ENCODE measurements at places on chromosomes 16 and 17.

DNA sequence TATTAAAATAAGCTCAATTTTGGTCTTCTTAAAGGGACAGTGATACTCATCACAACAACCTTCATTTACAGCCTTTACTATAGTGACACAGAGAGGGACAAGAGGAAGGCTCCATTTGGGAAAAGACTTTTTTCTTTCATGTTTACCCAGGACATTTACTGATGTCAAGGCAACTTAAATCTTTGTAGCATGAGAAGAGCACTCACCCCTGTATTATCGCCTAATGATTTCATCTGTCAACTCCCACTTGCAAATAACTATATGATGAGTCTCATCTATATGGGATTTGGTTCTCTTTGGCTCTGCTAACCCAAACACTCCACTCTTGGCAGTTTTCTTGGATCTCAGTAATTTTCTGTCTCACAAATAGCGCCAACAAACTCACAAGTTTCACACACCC is 24.1 kb downstream of the BLMH start:
- no peak for DNase-seq

DNA sequence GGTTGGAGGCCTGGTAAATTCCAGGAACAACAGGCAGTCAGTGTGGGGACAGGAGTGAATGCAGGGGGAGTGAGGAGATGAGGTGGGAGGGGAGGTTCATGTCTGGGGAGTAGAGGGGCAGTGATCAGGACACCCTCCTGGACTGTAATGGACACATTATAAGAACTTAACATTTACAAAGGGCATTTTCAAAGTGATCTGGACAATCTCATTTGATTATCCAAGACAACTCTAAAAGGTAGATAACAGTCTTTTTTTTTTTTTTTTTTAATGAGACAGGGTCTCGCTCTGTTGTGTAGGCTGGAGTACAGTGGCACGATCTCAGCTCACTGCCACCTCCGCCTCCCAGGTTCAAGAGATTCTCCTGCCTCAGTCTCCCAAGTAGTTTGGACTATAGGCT is 5.7 kb downstream of the SDK2 start:
- DNase-seq = no peak

DNA sequence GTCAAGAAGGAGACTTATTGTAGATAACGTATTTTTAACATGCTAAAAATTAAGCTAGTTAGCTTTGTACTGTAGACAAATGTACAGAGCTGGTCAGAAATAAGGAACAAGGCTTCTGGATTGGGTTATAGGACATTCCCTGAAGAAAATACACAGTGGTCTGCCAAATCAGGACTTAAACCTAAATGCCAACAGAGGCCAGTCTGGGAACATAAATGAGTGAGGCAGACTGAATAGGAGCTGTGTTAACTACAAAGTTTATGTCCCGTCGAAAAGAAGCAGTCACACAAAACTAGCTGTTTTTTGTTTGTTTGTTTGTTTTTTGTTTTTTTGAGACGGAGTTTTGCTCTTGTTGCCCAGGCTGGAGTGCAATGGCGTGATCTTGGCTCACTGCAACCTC is 120.4 kb upstream of the C17orf78 start:
- DNase-seq = no peak

- DNase-seq = no peak
Measured at GRCh38 chr17:76142039-76142584, 1.1 kb upstream of the FOXJ1 start.

DNA sequence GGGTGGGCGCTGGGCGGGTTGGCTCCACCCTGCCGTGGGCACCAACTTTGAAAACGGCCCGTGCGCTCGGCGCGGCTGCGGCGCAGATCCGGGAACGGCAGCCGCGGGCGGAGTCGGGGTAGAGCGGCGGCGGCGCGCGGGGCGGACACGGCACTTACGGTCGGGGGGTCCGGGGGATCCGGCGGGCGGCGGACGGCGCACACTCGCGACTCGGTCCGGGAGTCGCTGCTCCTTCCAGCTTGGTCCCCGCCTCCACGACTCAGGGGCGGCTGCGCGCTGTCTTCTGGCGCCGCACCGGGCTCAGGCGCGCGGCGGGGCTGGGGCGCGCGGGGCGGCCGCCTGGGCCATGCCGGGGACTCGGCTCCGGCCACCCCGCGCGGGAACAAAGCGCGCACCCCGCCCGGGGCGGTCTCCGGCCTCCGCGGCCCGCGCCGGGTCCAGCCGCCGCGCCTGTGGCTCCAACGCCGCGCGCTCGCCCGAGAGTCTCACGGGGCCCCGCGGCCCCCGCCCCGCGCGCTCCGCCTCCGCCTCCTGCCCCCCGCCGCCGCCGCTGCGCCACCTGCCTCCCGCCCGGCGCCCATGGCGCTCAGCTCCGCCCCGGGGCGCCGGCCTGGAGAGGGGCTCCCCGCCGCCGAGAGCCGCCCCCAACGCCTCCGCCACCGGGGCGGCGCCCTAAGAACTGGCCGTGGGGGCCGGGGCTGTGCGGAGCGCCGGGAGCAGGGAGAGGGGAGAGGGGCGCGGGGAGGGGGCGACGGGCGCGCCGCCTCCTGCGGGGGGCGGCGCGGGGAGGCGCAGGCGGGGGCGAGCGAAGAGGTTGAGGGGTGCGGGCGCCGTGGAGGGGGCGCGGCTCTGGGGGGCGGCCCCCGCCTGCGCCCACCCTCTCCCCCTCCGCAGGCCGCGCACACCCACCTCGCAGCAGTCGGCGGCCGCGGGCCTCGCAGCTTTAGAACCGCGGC is 35.9 kb downstream of the CBFA2T3 start:
- DNase-seq = no peak
